ENCODE measurements at places on chromosomes 5 and 9.

DNA sequence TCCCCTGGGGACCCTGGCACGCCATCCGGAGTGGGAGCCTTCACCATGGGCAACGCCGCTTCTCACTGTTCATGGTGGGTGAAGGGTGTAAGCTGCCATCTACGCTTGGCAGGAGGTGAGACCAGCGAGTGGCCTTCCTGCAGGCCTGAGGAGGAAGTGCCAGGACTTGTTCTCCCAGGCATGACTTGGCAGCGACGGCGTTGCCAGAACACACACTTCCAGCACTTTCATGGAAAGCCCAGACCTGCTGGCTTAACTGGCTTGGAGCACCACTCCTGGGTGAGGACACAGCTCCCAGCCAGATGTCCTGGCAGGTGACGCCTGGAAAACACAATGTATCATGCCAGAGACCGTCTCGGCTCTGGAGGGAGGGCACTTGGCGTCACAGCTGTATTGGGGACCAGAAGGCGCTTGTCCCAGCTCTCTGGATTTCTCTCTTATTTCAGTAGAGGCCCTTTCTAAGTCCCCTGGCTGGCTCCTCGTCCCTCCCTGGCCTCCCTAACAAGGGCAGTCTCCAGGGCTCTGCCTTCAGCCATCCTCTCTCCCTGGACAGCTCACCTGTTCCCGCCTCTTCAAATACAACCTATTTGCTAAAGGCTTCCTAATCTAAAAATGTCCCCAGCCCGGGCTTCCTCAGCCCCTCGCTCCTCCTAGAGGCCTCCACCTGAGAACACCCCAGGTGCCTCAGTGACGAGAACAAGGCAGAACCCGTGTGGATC lies 188.3 kb downstream of the OLFM1 start:
- no peak for DNase-seq

GRCh38 chr5:104071887-104072286 lies 509.3 kb upstream of the NUDT12 start:
- DNase-seq, result no peak

GRCh38 chr5:160697281-160697680 lies 154.7 kb downstream of the ATP10B start:
- no peak for DNase-seq

- DNase-seq, result no peak
Measured at GRCh38 chr9:123784518-123784917, 145.4 kb downstream of the DENND1A start.

DNA sequence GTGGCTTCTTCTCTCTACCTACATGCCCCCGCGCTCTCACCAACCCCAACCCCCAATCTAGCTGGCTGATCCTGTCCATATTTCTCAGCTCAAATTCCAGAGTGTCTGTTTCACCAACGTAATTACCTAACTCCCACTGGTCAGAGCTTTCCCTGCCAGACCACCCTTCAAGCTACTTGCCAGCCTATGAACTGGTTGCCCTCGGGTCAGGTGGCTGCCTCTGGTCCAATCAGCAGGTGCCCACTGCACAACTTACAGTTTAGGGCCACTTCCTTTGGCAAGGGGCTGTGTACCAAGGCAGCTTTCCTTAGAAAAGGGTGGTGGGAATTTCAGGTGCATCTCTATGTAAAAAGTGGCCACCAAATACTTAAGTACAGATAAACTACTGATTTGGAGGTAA lies 92.2 kb upstream of the SLC30A5 start:
- DNase-seq, result no peak

GRCh38 chr5:143737062-143737461 lies 74.9 kb upstream of the HMHB1 start:
- no peak for DNase-seq

DNA sequence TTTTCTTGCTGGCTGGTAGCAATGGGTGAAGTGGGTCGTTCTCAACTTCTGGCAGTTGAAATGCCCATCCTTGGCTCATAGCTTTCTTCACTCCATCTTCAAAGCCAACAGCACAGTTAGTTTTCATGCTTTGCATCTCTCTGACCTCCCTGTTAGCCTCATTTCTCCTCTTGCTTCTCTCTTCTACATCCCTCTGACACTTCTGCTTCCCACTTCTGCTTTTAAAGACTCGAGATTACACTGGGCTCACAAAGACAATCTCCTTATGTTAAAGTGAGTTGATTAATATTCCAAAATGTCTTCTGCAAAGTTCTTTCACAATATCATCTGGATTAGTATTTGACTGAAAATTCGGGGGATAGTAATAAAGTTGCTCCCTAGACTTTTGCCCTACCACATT lies 684.8 kb upstream of the CCNG1 start:
- no peak for DNase-seq

GRCh38 chr9:107222020-107222522 lies 61.0 kb upstream of the RAD23B start:
- DNase-seq, result no peak

DNA sequence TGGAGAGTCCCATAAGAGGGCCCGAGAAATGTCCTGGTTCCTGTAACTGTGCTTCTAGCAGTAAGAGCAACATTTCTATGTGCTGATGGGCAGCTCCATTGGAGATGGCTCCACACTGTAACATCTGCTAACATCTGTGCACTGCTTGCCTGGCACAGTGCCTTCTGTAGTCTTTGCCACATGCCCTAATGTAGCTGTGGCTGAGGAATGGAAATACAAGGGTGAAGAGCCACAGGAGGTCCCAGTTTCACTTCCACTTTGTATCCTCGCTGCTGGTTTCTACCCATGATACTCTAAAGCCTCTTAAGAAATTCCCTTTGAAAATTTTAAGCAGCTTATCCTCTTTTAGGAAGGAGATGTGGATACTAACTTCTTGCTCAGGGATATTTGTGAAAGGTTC lies 97.4 kb downstream of the HOMER1 start:
- no peak for DNase-seq

GRCh38 chr5:40976041-40976440 lies 66.7 kb downstream of the C7 start:
- DNase-seq, result no peak

GRCh38 chr5:162078805-162079204 lies 11.2 kb downstream of the GABRG2 start:
- DNase-seq, result no peak

DNA sequence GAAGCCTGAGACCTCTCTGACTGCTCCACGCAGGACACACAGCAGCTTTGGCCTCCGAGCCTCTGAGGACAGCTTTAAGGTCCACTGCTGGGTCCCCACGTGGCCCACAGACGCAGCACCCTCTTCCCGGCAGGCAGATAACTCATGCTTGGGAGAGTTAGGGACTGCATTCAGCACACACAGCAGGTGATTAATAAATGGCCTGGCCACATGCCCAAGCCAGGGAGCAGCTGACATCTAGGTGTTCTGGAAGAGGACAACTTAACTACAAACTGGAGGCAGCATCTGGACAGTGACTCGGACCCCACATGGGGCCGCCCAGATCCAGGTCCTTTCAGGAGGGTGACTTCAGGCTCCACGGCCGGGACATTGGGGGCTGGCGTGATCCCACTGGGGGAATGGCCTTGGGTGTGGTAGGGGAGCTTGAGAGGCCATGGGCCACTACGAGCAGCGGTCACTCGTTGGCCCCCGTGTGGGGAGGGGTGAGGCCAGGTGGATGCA lies 11.3 kb downstream of the NINJ1 start:
- no peak for DNase-seq

DNA sequence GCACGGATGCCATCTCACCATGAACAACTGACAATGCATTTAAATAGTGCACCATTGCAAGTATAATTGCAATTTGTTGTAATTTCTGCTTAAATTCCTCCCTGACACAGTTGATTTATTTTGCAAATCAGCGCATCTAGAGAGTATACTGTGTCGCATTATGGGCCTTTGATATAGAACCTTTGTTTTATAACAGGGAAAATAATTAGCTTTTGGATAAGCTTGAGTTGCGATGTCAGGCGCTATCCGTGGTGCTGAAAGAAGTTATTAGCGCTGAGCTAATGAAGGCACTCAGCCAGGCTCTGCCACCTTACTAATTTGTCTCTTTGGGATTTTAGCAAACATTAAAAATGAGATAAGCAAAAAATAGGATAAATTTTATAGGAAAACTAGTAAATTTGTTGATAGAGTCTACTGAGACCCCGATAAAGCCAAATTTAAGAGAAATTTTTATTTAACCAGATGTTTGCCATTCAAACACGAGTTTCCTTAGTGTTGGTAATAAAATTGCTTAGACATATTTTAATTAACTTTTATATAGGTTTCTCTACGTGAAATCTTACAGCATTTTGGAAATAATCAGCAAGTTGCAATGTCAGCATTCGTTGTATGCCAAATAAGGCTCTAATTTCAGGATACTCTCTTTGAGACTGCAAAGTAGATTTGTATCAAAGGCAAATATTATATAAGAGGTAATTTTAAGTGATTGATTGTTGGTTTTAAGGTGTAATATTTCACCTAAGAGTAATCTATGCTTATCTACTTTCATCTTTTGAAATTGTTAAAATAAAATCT lies 355.5 kb downstream of the TLR4 start:
- DNase-seq, result no peak

DNA sequence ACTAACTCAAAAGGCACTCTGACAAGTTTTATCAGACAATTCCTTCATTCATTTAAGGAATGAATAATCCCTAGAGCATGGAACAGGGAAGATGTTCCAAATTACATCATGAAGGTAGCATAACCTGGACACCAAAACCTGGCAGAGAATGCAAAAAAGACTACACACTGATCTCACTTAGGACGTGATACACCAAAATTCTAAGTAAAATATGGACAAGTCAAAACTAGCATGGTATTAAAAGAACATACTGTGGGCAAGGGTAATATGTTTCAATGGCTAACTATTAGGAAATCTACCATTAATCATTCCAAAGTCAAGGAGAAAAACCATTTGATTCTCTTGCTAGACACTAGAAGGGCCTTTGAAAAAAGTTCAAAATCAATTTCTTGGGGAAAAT lies 176.5 kb downstream of the HSPA4 start:
- no peak for DNase-seq

GRCh38 chr9:117664419-117664818 lies 39.8 kb upstream of the TLR4 start:
- no peak for DNase-seq

DNA sequence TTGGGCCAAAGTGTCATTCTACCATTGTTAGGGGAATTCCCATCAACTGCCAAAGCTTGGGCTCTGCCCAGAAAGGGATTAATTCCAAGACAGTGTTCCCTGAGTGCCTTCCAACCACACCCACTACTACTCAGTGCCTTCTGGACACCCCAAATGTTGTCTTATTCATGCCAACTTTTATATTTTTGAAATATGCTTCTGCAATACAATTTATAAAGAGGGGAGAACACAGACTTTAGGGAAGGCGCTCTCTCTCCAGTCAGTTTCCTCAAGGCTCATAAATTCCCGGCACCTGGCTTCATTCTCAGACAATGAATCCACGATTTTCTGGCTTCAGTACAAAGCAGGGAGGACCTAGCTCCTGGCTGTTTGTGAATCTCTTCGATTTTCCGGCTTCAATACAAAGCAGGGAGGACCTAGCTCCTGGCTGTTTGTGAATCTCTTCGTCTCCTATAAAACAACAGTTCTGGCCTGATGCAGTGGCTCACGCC lies 120.1 kb upstream of the MYO10 start:
- DNase-seq, result no peak

- no peak for DNase-seq
Measured at GRCh38 chr5:1557114-1557873, 33.5 kb upstream of the LPCAT1 start.

DNA sequence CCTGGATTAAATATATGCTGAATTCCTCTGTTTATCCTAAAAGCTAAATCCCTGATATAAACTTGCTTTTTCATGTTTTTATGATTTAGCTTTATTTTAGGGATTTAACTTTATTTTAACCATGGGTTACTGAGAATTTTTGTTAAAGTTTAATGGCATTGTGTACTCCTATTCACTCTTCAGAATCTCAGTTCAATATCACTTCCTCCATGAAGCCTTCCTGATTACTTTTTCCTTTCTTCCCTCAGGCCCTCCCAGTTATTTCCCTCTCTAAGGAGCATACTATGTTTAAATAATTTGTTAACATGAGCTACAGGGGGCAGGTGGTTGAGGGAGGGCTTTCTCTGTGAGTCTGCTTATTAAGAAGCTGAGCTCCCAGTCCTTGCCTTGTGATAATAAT lies 149.9 kb downstream of the MTX3 start:
- no peak for DNase-seq

DNA sequence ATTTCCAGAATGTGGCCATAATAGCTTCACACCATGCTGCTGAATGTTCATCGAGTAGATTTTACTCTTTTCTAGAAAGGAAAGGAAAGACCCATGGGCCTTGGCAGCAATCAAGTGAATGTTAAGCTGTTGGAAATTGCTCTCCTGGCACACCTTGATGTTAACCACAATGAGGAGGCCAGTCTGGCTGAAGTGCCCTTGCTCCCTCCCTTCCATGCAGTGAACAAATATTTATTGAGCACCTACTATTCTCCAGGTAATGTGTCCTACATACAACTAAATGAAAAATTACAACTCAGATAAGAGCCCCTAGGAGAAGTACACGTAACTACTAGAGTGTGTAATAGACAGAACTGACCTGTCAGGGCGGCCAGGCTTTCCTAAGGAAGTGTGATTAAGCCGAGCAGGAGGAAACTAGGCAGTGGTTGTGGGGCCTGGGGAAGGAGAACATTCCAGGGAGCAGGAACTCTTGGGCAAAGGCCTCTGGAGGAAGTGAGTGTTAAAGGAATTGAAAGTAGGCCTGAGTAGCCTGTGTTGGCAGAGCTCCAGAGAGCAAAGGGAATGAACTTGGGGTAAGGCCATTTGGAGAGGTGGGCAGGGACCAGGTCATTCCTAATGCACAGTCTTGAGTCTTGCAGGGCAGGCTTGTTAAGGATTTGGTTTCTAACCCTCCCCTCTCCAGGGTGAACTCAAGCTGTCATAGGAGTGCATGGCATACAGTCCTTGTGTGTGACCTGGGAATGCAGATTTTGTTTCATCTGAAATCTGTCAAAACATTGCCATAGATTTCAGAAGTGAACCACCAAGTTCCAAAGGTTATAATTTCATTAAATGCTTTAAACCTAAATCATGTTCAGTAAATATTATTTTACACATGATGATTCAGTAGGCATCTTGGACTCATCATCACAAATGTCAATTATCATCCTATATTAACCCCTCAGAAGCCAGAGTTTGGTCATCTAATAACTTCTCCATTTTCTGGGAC lies 9.0 kb upstream of the ZSWIM6 start:
- no peak for DNase-seq

GRCh38 chr9:38249587-38250210 lies 142.8 kb upstream of the ALDH1B1 start:
- DNase-seq, result no peak

GRCh38 chr5:113437111-113437510 lies 2.3 kb upstream of the TSSK1B start:
- DNase-seq, result no peak

DNA sequence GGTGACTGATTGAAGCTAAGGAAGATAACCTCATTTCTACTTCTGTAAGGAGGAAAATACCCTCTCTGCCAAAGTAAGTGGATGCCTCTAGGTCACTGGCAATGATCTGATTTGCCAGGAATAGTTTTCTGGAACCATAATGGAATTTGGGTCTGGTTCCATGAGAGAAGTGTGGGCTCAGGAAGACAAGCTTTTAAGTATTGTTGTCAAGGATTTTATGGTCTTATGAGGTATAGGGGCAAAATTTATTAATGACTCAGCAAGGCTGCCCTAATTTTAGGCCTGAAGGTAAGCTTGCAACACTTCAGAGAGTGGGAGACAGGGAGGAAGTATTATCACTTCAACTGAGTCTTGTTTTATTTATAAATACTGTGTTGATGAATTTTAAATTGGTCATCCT lies 322.6 kb upstream of the ACTBL2 start:
- no peak for DNase-seq
